Stimulated activated CD4-positive, alpha-beta T cell treated with anti-CD3 and anti-CD28 coated beads, Interleukin-1b, Interleukin-23, amount 100 ng/mL, for 4 hours (primary cell): ENCODE measurements at places on chromosomes 1 and 21.

DNA sequence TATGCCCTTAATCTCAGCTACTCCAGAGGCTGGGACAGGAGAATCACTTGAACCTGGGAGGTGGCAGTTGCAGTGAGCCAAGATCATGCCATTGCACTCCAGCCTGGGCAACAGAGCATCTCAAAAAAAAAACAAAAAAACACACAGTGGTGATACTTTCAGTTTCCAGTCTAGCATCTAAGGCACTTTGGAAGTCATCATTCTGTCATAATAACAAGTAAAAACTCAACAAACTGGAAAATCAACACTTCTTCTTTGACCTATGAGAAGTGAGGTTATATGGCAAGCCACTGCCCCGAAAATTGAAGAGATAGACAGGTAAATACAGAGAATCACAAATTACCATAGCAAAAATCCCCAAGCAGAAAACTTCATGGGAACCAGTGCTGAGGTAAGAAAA lies 51.9 kb downstream of the IL12RB2 start:
- no peak for DNase-seq

DNA sequence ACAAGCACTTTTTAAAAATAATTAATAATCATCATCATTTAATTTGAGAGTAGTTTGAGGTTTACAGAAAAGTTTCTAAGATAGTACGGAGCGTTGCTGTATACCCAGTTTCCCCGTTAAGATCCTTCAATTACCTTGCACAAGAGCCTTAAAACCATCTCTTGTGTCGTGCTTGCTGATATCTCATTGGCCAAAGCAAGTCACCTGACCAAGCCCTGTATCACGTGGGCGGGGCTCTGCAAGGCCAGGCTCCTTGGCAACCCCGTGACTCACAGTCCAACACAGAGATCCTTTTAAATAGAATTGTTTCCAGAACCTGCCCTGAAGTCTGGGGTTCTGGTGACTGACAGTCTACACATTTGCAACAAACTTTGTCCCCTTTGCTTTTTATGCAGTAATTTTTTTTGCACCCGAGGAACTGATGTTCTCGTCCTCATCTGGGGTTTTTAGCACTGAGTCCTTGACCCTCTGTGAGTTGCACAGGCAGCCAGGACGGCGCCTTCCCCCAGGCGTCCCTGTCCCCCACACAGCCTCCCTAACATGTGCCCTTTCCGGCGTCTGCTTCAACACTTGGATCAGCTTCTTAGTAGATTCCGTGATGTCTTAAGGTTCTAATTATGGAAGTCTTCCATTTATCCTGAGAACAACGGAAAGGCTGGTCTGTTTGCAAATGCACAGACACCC lies 183.3 kb upstream of the TMEM51 start:
- DNase-seq: no peak

GRCh38 chr21:44487831-44488230 lies 32.5 kb downstream of the LRRC3 start:
- DNase-seq: no peak

- DNase-seq: no peak
Observed at GRCh38 chr21:37483776-37484175, 117.2 kb downstream of the DYRK1A start.

DNA sequence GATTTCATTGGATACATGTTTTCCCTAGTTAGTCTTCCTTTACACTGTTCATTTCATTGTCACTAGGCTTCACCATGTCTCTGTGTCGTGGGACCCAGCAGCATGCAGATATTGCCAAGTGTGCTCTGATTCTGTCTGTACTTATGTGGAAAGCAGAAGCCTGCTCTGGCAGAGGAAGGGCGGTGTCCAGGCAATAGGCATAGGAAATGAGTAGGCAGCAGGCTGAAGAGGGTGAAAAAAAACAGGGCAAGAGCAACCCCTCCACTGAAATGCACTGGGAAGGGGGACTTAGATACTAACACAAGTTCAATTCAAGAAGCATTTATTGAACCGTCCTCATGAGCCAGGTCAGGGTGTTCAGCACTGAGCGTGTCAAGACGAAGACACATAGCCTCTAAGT lies 85.2 kb upstream of the VAV3 start:
- no peak for DNase-seq
